ENCODE measurements at places on chromosomes 5 and 9.

DNA sequence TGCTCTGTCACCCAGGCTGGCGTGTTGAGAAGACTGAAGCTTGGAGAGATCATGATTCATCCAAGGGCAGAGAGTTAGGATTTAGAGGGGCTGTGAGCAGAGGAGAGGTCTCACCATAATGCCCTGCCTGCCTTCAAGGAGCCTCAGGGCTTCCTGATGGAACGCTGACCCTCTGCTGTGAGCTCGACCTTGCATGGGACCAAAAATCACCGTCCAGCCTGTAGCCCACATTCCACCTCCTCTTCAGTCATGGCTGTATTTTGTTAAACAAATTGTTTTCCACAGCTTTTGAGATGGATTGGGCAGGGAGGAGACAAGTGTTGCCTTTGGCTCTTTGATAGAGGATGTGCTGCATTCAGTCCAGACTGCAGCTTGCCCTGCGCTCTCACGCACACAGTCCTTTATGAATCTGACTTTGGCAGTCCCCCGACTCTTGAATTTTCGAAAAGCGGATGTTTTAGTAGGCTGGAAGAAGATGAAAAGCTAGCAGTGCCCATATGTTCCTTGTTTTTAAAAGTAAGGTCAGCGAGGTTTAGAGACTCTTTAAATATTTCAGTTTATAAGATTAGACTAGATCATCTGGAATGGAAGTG, 79.5 kb downstream of the MVB12B start:
- DNase-seq = no peak

DNA sequence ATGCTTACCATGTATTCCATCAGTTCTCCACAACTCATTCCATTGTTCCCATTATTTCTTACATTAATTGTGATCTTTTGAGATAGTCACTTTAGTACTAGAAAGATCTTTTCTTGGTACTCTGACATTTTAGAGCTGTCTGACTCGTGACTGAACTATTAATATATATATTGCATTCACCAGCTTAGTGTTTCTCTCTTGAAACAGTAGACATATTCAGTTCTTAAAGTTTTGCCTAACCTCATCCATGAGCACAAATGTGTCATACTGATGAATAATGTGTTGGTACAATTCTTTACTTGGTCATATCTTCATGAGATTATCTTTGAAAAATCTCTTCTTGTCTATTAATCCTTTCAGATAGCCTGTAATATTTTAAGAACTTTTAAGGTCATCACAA, 74.3 kb downstream of the NLN start:
- no peak for DNase-seq

DNA sequence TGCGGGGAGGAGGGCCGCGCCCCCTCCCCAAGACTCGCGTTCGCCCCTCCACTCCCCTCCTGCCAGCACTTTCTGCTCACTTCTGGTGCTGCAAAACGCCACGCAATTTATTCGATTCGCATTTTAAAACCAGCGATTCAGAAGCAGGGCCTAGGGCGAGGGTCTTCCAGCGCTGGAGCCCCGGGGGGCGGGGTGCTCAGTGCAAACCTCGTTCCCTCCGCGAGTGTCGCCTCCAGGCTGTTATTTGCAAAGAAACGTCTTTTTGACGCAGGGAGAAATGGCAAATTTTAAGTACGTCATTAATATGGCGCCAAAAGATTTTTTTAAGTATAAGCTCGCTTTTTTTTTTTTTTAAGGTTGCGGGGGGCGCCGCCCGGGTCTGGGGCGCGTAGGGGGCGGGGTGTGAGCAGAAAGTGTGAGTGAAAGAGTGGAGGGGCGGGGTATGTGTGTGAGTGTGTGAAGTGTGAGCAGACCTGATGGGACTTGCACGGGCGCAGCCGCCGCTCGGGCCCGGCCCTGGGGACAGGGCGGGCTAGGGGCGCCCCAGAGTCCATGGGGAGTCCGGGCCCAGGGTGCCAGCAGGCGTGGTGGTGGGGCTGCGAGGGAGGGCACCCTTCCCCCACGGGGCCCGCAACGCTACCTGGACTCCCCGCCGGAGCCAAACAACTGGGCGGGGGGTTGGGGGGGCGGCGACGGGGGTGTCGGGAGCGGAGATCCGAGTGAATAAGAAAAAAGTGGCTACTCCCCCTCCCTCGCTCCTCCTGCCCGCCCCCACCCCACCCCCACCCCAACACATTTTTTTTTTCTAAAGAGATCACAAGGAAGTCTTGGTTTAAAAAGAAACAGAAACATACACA, at the start of gene JADE2:
Gene JADE2 (plus strand): TSS at position 845 of the 857 bp plus-strand sequence. CDS start 10,188 bp downstream, outside the sequence.
- peak; percentile 60 for DNase-seq

DNA sequence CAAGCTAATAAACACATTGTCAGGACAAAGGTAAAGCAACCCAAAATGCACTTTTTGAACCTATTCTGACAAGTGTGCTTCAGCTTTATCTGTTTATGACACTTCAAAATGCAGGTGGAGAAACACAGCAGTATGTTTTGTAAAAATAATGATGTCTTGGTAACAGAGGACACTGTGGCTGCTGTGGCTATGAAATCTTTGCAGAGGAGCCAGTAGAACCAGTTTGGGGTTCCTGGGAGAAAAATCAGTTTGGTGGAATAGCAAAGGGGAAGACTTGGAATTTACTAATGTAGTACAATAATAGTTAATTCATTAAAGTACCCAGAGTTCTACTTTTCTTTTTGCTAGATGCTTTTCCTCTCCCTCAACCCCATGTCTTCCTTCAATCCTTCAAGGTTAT, 40.6 kb downstream of the SIL1 start:
- no peak for DNase-seq

DNA sequence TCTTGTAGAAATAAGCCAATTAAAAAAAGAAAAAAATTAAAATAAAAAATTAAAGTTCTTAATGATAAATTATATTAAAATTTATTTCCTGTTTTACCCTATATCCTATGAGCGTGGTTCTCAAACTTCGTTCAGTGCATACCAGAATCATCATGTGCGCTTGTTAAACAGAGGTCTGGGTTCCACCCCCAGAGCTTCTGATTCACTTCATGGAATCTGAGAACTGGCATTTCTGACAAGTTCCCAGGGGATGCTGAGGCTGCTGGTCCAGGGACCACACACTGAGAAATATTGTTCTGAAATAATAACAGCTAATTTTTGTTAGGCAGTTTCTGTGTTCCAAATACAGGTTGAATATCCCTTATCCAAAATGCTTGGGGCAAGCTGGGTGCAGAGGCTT, 79.3 kb downstream of the TMC1 start:
- DNase-seq = no peak

DNA sequence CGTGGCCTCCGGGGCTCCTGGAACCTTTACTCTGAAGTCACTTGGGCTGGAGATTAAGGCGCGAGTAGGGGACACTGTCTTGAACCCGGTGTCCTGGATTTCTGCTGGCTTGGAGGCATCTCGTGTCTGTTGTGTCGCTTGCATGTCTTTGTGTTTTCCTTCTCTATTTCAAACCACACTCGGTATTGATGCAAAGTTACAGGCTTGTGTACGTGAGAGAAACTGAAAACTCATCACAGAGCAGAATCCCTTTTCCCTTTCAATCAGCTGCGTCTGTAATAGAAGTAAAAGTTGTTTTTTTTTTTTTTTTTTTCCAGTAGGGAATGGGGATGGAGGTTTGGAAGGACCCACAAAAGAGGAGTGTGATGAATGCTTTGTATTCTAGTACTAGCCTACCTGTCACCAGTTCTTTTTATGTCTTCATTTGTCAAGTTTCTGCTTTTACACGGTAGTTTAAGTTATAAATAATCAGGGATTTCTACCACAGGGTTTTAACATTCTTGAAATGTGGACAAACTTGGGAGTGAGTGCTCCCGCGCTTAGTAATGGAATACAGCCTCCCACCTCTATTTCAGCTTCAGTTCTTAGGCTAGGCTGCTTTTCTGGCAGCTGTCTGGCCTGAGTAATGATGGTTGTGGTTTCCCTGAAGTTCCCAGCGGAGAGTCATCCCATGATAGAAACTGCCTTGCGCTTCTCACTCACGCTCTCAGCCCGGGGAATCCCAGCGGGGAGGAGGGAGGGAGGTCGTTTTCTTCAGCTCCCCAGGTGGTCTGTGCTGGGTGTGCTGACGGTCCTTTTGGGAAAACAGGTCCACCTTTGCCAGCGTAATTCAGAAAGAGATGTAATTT, 763 bp downstream of the TJP2 start:
- DNase-seq = peak; percentile 60

DNA sequence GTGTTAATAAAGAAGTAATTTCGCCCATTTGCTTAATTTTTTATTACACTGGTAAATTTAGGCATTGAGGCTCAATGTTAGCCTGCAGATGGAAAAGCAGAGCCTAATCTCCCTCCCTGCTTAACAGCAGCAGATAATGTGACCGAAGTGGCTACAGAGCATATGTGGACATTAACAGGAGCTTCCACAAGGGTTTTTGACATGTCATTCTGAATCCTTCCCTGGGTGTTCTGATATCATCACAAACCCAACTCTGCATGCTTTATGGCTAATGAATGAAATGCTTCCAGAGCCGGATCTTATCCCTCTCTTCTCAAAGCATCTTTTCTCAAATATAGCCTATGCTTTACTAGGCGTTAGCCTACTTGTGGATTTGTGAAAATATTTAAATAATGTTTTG, 208.6 kb downstream of the CAAP1 start:
- DNase-seq = no peak

DNA sequence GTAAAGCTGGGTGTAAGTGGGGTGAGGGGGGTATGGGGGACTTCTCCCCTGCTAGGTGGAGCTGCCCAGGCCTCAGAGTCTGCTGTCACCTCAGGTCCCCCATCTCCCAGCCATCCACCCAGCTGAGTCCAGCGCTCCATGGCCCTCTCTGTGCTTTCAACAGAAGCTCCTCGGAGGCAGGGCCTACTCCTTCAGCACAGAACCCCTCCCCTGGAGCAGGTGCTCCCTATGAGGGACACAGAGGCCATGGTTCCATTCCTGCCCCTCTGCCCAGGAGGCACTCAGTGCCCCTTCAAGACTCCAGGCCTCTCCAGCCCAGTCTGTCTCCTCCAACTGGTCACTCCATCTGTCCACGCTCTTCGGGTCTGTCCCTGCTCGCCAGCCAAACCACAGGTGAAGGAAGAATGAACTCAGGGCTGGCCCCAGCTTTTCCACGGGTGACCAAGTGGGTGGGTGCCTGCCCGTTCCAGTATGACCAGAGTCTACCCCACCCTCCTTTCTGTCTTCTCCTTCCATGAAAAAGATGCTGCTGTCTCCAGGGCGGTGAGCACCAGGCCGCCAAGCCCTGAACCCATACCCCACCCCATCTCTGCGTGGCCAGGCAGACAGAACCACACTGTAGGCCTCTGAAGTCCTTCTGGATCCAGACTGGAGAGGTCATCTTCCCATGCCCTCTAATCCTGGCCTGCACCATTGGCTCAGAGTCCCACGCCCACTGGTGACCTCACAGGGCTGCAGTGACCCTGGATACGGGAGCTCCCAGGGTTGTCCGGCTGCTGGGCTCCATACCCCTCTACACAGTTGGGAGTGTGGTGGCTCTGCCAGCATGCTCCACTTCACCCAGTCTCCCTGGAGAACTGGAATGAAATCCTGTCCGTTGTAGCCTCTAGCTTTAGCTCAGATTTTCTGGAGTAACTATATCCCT, 11.9 kb downstream of the GBGT1 start:
- no peak for DNase-seq

DNA sequence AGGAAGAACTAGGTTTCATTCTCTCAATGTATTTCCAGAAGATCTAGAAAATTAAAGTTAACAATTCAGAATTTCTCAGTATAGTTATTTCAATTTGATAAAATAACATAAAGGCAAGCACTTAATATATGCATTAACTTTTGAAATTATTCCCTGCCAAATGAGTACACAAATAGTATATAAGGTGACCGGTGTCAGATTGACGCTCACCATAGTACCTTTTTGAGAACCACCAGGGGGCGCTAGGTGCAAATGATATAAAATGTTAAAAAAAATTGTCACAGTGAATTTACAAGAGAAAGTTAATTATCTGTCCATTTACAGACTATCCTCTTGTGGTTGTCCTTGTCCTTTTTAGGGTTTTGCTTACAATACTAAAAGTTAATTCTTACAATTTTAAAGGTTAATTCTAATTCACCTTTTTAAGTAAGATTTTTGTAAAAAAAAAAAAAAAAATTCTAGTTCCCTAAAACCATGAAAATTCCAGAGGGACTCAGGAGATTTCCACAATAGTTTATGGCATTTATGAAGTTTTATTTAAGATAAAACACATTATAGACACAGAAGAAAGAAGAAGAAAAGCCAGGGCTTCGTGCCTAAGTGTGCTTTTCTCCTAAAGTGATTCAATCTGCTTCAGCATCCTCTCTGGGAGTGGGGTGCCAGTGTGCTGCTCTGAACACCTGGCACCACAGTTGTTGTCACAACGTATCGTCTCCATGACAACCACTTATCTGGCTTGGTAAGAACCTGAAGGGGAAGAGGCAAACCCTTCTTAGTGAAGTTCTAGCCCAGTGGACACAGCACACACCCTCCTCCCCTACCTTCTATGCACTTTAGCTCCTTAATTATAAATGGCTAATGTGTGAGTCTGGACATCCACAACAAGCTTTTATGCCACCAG, 1.7 kb downstream of the ADAMTS16 start:
- no peak for DNase-seq

DNA sequence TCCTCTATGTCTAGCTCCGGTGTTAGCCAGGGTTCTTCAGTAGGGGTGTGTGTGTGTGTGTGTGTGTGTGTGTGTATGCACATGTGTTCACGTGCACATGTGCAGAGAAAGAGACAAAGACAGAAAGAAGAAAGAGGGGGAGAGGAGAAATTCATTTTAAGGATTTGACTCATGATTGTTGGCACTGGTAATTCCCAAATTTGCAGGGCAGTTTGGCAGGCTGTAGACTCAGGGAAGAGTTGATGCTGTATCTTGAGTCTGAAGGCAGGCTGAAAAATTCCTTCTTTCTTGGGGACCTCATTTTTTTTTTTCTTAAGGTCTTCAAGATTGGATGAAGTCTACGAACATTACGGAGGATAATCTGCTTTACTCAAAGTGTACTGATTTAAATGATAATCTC, 335.7 kb downstream of the NSG2 start:
- DNase-seq = no peak

DNA sequence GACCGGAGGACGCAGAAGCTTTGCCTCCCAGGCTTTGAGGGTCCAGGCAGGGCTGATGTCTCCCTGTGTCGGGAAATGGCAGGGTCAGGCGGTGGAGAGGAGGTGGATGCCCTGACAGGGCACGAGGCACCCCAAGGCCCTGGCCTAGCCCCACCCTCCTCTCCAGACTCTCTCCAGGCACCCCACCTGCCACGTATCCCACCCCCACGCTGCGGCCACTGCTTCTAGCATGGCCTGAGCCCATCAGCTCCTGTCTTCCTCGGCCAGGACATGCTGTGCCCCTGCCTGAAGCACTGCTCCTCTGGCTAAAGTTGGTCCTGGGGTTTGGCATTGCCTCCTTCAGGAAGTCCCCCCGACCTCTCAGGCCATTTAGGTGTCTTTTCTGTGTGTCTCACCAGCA, 64.2 kb upstream of the RXRA start:
- DNase-seq = no peak

Measured in stimulated activated CD4-positive, alpha-beta T cell treated with anti-CD3 and anti-CD28 coated beads, Interleukin-12 subunit alpha, Interleukin-12 subunit beta, amount 100 ng/mL, for 48 hours (primary cell).